Activated CD4-positive, alpha-beta T cell treated with anti-CD3 and anti-CD28 coated beads, Interleukin-2, amount 10 ng/mL, durations not matched to agents 24 days and 14 days (primary cell): ENCODE measurements at places on chromosomes 12 and 14.

GRCh38 chr14:68246074-68246785 lies 426.7 kb downstream of the RAD51B start:
- no peak for DNase-seq

DNA sequence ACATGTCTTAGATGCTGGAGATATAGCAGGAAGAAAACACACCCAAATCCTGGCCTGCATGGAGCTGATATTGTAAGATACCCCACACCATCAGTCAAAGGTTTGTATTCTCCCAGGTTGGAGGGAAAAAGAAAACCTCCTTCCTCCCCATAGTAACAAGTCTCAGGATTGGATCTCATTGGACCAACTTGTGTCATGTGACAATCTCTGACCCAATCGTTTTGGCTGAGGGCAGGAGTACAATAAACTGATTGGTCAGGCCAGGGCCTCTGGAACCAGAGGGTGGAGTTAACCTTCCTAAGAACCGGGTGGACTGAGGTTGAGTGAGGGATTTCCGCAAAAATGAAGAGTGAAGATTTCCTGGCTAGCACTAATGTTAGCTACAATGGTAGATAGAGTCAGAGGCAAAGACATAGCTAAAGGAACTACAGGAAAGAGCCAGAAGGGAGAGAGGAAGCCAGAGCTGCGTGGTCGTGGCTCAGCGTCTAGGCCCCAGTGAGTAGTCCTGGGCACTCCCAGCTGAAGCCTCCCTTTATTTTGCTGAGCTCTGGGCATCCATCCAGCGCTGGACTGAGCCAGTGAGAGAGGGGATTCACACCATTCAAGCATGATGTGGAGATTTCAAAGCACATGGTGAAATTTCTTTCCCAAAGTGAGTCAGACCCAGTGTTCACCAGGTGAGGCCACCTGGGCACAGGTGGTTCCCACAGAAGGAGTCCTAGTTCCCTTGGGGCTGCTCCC lies 219.9 kb downstream of the AACS start:
- DNase-seq: no peak

DNA sequence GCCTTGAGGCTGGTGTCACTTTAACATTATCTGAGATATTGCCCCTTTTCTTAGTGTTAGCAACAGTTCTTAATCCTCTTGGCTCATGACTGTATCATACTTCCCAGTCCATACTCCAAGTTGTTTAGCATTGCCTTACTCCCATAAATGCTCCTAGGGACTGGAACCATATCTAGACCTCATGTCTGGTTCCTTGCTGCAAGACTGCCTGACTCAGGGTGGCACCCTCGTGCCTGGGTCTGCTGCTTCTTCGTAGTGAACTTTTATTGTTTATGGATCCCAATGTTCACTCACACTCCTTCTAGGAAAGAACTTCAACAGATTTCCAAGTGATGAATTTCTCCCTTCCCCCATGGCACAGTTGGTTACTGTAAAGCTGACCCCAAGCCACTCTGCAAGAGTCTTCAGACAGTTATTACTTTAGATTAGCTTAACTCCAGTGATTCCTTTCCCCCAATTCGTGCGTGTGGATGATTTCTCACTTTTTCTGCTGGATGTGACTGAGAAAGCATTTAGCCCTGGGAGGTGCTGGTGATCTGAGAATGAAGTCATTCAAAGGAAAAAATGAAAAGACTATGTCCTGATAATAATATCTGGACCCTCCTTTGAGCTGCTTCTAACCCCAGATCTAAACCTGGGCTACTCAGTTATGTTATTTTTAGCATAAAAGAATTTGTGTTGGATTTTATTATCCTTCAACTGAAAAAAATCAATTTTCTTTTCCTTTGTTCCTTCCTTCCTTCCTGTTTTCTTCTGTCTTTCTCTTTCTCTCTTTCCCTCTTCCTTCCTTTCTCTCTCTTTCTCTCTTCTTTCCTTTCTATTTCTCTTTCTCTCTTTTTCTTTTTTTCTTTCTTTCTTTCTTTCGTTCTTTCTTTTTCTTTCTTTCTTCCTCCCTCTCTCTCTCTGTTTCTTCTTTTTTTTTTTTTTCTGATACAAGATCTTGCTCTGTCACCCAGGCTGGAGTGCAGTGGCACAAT lies 47.5 kb upstream of the PPP1R12A start:
- no peak for DNase-seq

- DNase-seq: no peak
Observed at GRCh38 chr12:117563007-117563406, 201.6 kb upstream of the NOS1 start.

- DNase-seq: no peak
Observed at GRCh38 chr14:85060121-85060520, 469.8 kb upstream of the FLRT2 start.

- DNase-seq: no peak
Observed at GRCh38 chr12:49208676-49209075, 19.8 kb upstream of the TUBA1A start.

- no peak for DNase-seq
Observed at GRCh38 chr12:39294715-39295114, 148.2 kb downstream of the KIF21A start.

DNA sequence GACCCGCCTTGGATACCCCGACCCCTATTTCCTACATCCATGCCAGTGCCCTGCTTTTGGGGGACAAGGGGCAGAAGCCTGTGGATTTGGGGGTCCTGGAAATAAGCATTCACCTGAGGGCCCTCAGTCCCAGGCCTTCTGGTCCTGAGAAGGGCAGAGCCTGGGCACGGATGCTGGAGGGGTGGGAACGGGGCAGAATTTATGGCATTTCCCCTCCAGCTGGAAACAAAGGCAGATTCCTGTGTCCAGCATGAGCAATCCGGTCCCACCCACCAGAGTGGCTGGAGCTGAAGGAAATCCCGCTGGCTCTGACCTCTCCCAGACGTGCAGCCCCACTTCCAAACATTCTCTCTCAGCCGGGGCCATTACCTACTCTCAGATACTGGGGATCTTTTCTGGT lies 9.3 kb downstream of the ANKRD33 start:
- DNase-seq: no peak

DNA sequence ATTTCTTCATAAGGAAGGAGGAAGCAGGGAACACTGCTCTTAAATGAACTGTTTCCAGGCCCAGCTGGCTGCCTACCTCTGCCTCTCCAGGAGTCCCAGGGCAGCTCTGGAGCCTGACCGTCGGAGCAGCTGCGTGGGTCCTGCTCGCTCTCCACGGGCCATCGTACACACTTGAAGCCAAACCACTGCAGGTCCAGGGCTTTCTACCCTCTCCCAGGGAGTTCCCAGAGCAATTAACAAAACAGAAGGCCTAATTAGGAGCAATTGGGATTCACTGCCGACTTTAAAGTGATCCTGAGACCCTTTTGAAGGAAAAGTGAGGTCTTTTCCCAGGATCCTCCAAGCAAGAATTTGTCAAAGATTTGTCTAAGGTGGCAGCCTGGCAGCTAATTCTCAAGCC lies 76.9 kb downstream of the OTX2 start:
- no peak for DNase-seq

GRCh38 chr12:67045650-67046049 lies 223.5 kb upstream of the CAND1 start:
- no peak for DNase-seq

GRCh38 chr12:19506497-19506896 lies 67.2 kb downstream of the AEBP2 start:
- DNase-seq: no peak

- DNase-seq: no peak
Observed at GRCh38 chr14:55333711-55334485, 62.7 kb downstream of the FBXO34 start.

DNA sequence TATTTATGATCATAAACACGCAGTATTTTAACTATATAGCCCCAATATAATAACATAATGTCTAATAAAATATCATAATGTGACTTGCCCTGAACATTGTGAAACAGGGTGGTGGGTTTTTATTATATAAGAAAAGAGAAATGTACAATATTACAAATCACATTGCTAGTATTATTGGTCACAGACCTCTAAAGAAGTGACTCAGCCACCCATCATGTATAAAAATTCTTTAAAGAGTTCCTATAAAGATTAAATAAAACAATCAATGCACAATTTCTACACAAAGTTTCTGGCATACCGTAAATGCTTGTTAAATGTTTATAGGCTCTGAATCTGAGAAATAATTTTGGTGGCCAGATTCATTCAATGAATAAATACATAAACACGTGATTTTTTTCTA lies 28.9 kb downstream of the ABCC9 start:
- no peak for DNase-seq

GRCh38 chr12:126781593-126781992 lies 1485.4 kb upstream of the TMEM132C start:
- DNase-seq: no peak

DNA sequence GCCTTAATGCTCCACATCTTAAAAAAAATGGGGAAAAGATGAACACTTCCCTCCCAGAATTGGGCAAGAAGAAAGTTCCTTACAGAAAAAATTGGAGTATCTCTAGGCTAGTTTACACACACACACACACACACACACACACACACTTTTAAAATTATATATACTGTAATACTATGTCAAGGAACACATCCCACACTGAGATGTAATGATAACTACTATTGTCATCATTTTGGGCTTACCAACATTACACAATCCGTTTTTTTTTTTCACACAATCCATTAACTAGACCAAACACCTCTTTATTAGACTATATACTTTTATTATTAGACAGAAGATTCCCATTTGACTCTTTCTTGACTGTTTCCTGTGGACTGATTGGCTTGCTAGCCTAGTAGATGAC lies 2.5 kb downstream of the LTBR start:
- DNase-seq: no peak

- DNase-seq: peak; percentile 66
Observed at GRCh38 chr12:56220611-56221231, 1.0 kb downstream of the RNF41 start.

- DNase-seq: no peak
Observed at GRCh38 chr14:89366864-89367778, 49.9 kb downstream of the FOXN3 start.

DNA sequence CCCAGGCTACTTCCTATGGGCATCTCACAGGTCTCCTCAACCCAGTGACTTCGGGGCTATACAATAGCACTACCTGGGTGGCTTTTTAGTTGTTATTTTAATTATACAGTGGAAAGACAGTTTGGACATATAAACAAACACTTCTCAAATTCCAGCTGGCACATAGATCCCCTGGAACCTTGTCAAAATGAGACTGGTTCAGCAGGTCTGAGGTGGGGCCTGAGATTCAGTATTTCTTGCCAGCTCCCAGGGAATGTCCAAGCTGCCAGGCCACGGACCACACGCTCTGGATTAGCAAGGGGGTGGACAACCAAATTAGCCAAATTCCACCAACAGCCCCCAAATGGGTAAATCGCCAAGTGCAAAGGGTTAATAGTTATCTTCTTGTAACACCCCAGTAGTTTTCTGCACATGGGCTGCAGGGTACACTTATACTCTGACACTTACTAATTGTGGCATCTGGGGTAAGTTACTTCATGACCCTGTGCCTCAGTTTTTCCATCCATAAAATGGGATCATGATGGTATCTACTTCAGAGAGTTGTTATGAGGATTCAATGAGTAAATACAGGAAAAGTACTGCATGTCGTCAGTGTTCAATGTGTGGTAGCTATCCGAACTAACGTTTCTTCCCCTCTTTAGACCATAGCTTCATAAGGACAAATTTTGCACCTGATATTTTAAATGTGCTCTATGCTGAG lies 789.4 kb upstream of the TBX3 start:
- no peak for DNase-seq

GRCh38 chr14:35879151-35879648 lies 53.1 kb downstream of the BRMS1L start:
- DNase-seq: no peak

DNA sequence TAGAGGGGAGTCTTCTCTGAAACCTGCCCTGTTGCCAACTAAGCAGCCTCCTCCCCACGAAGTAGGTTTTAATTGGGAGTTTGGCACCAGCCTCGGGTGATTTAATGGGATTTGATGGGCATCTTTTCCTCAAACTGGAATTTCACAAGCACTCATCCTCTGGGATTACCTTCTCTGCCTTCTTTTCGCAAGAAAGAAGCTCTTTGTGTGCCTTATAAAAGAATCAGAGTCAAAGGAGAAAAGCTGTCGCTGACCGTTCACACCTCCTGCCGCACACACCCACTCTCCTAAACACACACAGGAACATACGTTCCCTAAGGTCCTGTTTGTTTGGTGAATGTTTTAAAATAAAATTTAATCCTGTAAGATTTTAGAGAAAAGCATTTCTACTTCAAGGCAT lies 84.0 kb downstream of the PRMT8 start:
- DNase-seq: no peak

DNA sequence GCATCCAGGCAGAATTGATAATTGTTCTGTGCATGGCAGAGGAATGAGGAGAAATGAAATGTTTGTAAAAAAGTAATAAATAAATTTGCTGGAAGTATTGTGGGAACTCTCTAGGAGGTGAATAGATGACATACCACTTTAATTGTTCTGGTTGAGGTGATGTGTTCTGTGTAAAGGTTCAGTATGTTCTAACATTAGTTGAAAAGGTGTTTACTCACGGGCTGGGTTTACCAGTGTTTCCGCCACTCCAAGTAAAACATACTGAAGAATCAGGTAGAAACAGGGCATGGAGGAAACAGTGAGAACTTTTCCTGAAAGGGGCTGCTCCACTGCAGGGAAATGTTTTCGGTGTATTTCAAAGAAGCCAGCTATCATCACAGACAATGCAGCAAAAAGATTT lies 53.3 kb downstream of the SLC15A5 start:
- DNase-seq: no peak

GRCh38 chr12:126773012-126773411 lies 1494.0 kb upstream of the TMEM132C start:
- DNase-seq: no peak

DNA sequence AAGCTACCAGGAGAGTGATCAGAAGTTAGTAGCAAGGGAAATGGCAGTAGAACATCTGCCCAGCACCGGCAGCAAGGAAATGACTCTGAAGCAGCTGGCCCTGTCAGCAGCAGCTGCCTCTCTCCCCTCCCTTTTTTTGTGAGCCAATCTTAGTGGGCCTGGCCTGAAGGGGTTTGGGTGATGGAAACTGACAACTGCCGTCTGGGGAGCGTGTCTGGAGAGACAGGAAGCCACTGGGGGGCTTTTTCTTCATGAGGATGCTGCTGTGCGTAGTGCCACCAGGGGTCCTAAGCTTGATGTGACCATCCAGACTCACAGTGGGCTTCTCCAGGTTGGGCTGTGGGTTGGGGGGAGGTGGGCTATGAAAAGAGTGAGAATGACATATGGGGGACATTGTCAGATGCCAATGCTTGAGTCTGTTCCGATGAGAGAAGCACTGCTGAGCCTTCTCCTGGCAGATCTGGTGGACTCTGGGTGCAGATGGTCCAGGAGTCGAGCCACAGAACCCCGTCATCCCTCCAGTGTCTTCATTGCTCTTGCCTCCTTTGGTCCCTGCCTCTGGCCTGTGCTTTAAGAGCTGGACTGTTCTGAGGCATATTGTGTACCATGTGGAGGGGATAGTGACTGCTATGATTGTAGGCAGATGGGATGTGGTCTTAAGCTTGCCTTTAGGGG lies 87.6 kb upstream of the HIF1A start:
- no peak for DNase-seq
